ENCODE measurements at places on chromosomes 1 and 21.

DNA sequence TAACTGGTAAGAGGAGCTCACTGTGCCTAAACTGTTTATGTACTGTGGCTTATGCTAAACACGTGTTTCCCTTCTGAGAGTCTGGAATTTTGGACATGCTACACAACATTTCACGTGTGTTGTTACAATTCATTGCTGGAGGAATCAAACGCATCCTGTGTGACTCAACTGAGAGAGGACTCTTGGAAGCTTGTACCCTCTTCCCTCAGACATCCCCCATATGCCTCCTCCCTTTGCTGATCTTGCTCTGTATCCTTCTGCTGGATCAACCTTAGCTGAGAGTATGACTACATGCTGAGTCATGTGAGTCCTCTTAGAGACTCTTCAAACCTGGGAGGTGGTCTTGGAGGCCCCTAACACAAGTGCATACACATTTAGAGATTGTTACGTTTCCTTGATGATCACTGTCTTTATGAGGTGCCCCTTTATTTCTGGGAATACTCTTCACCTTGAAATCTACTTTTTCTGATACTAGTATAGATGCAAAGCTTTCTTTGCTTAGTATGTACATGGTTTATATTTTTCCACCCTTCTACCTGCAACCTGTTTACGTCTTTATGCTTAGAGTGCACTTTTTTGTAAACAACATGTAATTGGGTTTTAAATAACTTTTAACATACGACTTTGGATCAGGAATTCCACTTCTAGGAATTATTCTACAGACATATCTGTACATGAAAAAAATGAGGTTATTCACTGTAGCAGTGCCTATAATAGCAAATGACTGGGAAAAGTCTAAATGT is 8.7 kb downstream of the NPHP4 start:
- DNase-seq, result no peak

DNA sequence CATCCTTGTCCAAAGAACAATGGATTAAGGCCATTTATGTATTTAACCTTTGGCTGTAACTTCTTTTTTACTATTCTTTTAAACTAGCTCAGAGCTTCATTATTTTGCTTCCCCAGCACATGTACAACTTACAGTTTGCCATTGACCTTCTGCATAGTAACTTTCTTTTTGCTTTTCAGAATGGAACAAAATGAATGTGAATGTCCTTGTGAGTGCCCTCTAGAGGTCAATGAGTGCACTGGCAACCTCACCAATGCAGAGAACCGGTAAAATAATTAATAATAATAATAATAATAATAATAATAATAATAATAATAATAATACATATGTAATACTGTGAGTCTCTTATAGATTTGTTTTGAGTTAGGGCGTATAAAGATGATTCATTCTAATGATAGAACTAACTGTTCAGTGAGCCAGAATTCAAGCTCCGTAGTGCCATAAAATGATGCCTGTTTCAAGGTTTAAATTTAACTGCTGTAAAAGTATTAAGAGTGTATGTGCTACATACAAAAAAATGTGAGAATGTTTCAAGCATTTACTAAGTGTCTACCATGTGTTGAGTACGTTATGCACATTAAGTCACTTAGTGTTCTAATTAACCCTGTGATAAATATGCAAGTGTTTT is 69.0 kb upstream of the RAVER2 start:
- no peak for DNase-seq

DNA sequence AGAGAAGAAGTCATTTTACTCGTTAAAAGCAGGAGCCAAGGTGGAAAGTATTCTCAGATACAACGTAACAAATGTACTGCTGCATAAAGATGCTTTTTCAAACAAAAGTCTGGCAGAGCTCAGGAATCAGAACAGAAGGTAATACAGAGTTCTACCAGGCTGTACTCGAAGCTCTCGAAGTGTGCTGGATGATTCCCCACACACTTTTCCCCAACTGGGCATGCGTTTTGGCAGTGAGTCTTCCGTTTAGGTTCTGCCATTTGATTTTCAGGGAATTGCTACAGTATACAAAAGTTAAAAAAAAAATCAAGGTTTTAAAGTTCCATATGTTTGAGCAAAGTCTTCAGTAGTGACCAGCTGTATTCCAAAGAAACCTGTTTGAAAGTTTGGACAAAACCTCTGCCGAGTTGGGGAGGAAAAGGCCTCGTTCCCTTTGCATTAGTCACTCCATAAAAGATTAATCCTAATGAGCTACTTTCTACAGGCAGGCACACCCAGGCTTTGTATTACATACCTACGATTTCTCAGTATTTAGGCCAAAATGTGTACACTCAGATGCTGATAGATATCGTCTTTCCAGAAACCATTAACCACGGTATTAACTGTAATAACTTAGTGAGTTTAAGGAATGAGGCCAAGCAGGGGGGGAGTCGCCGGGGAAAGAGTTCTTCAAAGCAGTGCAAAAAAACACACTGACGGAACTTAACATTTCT is 477.1 kb downstream of the LMO4 start:
- DNase-seq, result no peak

DNA sequence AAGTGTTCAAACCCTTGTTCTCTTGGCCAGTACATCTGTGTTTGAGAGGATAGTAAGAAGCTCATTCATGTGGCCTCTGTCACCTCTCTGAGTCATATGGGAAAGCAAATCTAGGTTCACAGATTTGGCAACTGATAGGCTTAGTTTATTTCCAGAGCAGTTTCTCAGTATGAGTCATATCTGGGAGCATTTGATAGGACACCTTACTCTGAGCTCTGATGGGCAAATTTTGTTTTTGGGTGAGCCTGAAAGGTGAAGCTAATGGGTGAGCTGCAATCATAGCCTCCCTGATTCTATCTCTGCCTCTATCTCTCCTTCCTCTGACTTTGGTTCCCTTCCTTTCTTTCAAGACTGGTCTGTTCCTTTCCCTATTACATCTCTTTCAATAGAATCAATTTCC is 134.4 kb downstream of the S1PR1 start:
- DNase-seq, result no peak

DNA sequence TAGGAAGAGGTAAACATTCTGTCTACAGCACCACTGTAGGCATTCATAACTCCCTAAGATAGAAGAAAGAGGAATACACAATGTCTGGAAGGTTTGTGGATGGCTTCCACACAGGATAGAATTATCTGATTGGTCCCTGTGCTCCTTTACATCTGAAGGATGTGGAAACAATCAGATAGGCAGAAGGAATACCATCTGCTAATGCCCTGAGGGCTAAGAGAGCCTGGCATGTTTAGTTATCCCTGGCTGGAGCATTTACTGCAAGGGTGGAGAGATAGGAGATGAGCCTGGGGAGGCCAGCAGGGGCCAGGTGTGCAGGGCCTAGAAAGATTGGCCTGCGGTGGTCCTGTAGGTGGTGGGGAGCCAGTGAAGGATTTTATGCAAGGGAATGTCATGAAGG is 8.6 kb upstream of the ACBD3 start:
- no peak for DNase-seq

DNA sequence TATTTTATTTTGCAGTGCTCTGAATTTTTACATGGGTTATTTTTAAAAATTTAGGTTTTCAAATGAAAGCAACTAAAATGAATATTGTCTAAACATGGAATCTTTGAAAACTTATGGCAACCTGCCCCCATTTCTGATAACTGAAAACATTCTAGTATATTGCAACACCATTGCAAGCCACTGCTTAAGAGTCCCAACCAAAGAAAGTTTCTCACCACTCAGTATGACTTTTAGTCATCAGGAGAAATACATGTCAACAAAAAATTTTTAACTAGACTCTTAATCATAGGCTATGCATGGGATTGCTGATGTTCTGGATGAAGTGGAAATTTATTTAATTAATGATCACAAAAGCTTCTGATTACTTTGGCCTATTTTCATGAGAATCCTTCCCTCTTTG is 112.1 kb downstream of the TNFSF18 start:
- no peak for DNase-seq

Data from tibial artery (tissue), 4 donors.